ENCODE measurements at places on chromosomes 12 and 14.
A peak's percentile ranks its signal among the peaks of the same experiment; 100 is the strongest.

DNA sequence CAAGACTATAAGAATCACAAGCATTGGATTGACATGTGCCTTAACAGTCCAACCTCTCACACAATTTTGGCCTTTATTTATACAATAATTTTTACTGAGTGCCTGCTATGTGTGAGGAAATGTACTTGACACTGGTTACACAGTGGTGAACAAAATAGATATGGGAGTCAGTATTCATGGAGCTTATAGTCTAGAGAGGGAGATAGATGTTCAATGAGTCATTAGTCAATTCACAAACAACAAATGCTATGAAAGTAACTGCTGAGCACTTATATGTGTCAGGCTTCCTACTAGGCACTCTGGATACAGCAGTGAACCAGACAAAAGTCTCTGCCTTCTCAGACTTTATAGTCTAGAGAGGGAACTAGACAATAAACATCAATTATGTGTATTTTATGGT is 3.7 kb downstream of the CFAP54 start:
- DNase-seq, result no peak

DNA sequence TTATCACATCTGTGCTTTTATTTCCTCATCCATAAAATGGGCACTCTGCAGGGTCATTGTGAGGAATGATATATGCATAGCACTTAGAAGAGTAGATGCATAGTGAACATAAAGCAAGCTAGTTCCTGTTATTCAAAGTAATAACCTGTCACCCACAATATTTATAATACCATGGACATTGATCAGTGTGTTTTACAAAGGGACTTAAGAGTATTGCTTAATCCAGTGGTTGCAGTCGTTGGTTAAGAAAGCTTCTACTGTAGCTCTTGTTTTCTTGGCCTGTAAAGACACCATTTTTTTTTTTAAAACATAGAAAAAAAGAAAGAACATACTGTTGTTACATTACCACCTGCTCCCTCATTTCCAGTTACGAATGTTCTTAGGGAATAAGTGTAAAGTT is 13.1 kb downstream of the METAP2 start:
- no peak for DNase-seq

DNA sequence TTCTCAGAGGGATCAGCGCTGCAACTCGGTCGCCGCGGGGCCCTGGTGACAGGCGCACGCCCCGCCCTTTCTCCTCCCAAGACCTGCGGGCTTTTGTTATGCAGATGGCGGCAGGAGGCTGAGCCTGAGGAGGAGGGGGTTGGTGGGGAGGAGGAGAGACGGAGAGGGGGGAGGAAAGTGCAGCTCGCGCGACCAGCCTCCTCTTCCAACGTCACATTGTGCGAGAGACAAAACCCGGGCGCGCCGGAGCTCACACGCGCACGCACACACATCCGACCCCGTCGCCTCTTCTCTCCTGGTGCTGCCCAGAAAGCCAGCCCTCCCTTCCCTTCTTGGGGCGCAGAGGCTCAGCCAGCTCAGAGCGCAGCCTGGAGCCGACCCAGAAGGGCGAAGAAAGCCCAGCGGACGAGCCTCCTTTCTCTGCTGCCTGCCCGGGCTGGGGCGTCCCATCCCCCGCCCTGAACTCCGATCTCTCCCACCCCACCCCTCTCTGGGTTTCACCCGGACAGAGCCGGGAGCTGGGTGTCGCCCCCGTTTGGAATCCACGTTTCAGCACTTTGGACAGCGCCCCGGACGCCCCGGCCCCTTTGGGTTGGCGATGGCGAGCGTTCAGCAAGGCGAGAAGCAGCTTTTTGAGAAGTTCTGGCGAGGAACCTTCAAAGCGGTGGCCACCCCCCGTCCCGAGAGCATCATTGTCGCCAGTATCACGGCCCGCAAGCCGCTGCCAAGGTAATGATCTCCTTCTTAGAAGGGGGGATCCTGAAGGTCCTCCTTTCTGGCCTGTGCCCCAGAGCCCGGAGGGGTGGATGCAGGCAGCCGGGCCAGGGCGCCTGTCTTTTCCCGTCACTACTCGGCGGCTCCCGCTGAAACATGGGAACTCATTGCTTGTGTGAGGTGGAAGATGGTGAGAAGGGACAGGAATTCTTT is at the start of gene SRRM4:
SRRM4 (plus strand) TSS at position 257 of the 927 bp plus-strand sequence; CDS start at position 599, 342 bp downstream.
- DNase-seq, result no peak

- no peak for DNase-seq
Observed at GRCh38 chr14:66804141-66804540, 296.2 kb downstream of the GPHN start.

DNA sequence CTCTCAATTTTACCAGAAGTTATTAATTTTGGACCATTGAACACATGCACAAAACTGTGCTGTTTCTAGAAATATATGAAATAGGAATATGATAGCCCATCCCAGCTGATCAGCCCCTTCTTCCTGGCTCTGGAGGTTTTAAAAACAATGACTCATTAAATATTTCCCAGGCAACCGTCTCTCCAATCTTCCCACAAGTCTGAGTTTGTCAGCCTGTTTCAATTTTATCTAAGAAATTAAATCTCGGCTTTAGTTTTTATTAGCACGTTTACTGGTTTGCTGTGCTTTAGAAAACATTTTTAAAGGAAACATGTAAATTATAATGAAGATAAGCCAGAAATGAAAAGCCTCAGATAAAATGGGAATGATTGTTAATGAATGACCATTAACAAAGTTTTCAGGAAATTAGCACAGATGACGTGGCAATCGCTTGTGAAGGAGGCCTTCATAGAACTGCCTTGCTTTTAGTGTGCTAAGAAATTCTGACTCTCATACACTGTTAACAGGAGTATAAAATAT is 89.3 kb upstream of the RAP1B start:
- peak; percentile 78 for DNase-seq

DNA sequence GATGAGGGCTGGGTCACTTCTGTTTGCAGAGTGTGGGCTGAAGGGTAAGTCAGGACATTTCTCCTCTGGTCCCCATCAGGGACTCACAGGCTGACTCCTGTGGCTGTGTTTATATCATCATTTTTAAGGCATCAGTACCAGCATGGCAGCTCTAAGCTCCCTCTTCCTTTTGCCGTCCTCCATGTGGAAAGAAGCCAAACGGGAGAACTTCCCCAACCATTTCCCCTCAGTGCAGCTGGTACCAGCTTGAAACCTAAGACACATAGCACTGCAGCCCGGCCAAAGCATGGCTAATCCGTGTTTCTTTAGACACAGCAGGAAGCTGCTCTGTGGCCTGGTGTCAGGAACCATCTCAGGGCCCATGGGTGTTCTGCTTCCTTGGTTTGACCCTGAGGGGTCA is 31.9 kb upstream of the ATP2A2 start:
- DNase-seq, result no peak

- no peak for DNase-seq
Observed at GRCh38 chr12:71014180-71014785, 93.7 kb upstream of the PTPRR start.

DNA sequence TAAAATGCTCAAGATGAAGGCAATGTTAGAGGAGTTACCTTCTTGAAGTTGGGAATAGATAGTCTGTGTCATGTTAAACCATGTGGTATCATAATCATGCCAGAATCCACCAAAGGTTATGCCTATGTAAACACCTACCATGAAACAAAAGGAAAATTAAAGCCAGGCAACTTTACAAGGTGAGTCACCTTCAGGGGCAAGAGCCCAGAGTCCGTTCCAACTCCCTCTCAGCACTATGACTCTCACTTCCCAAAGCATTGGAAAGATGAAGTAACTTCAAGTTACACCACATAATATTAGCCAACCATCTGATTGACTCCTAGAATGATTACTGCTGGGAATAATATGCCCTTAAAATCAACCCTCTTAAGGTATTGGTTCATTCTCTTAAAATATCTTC is 38.5 kb downstream of the CATSPERB start:
- DNase-seq, result no peak

- peak; percentile 61 for DNase-seq
Observed at GRCh38 chr12:48973941-48974673, 2.6 kb upstream of the WNT10B start.

- peak; percentile 93 for DNase-seq
Observed at GRCh38 chr12:110199339-110200123, 75.4 kb downstream of the IFT81 start.

DNA sequence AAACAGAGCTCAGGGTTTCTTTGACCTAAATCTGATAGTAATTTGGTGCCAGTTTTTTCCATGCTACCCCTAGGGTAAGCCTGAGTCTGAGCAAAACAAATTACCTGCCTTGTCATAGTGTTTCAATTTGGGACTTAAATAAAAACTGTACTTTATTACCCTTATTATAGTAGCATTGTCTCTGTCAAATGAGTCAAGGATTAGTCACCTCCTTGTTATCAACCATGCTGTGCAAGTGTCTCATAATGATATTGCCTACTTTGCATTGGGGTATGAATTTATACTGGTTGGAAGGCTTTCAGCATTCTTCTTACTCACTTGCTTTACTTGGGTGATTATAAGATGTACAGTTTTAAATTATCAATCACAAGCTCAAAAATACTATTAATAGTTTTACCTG is 380.0 kb downstream of the LRFN5 start:
- DNase-seq, result peak; percentile 0

All from brain microvascular endothelial cell (primary cell).